Stimulated activated CD8-positive, alpha-beta memory T cell treated with anti-CD3 and anti-CD28 coated beads, Interleukin-7, amount 100 ng/mL, for 1 hour (primary cell): ENCODE measurements at places on chromosomes 11 and 22.

- no peak for DNase-seq
Measured at GRCh38 chr22:25182131-25183110, 17.2 kb upstream of the CRYBB3 start.

GRCh38 chr11:102994105-102994504 lies 38.6 kb upstream of the MMP13 start:
- DNase-seq: no peak

GRCh38 chr11:76236092-76236999 lies 30.0 kb upstream of the WNT11 start:
- no peak for DNase-seq

DNA sequence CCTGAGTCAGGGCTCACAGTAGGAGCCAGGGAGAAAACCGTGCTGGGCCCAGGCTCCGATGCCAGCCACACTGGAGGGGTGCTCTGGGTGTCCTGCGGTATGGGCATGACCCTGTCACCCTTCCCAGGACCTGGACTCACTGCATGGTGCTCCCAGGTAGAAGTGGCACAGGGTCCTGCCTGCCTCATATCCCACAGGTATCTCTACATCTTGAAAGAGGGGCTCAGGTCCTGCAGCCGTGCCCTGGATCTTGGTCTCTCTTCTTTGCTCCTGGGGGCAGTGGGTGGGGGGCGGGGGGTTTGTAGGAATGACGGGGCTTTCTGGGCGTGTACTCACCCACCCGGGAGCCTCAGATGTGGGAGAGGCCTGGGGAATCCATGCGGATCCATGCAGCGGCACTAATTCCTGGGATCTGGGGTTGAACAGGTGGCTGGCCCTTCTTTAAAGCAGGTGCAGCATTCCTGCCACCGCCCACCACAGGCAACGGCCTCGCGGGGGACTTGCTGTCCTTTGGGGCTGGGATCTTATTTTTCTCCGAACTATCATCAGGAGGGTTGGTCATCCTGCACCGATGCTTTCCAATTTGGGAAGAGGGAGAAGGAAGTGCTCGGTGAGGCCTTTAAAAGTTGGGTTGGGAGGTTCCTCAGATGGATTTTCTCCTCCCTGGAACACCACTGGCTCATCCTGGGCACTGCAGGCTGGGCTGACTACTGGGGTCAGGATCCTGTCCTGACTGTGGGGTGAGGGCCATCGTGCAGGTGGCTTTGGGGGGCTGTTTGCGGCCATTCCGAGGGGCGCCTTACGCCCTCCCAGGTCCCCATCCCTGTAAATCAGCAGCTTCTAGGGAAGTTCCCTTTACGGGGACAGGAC lies 886.4 kb downstream of the BRD1 start:
- DNase-seq: no peak

GRCh38 chr11:75583718-75584658 lies 21.9 kb downstream of the SERPINH1 start:
- DNase-seq: no peak

GRCh38 chr22:41377846-41378245 lies 3.9 kb upstream of the TEF start:
- DNase-seq: no peak

GRCh38 chr11:93143800-93144199 lies 54.0 kb downstream of the SLC36A4 start:
- no peak for DNase-seq

- no peak for DNase-seq
Measured at GRCh38 chr11:111633248-111633647, 31.0 kb downstream of the SIK2 start.

DNA sequence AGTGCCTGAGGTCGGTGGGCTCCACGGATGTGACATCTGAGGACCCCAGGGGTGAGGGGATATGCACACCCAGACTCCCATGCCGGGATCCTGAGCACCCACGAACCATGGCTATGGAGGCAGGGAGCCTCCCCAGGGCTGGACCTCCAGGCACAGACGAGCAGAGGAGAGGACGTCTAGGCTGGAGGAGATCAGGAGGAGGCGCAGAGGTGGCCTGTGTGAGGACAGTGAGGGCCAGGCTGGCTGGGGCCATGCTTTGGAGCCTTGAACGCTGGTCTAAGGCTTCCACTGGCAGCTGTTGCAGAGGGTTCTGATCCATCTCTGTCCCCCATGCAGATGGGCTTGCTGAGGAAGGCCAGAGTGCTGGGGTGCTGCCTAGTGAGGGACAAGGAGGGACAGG lies 29.0 kb downstream of the FGF4 start:
- no peak for DNase-seq

GRCh38 chr11:69230856-69231425 lies 63.0 kb upstream of the MYEOV start:
- no peak for DNase-seq

DNA sequence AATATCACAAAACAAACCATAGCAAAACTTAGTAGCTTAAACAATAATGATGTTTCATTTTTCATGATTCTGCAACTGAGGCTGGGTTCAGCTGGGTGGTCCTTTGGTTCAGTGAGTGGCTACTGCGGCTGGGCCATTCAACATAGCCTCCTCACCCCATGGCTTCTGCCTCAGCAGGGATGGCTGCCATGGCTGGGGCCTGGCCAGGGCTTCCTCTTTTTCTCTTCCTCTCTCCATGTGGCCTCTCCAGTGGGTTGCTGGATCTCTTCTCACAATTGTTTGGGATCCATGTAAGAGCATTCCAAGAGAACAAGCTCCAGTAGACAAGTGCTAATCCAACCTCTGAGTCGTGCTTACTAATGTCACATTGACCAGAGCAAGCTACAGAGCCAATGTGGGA lies 248.6 kb upstream of the PLET1 start:
- no peak for DNase-seq

DNA sequence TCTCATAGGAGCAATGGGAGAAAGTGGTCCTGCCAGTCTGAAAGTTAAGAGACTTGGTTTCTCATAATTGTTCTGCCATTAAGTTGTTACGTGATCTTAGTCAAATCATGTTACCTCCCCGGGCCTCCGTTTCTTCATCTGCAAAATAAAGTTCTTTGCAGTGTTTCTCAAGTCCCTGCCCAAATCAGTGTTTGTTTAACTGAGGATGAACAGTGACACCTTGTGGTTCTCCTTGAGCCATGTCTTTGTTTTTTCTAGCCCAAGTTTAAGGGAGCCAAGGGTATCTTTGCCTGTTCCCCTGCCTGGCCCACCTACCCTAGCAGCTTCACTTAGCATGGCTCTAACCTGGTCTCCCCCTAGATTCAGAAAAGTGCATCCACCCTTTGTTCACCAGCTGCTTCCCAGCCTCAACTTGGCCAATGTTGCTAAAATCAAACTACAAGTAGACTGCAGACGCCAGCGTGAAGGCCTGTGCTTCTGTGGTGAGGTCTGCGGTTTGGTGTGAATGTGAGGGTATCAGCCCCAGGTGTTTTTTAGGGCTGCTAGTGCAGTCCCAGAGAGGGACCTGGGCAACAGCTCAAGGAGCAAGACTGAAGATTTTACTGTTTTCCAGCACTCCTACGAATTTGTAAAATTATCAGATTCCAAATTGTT lies 35.5 kb downstream of the FZD4 start:
- DNase-seq: no peak

DNA sequence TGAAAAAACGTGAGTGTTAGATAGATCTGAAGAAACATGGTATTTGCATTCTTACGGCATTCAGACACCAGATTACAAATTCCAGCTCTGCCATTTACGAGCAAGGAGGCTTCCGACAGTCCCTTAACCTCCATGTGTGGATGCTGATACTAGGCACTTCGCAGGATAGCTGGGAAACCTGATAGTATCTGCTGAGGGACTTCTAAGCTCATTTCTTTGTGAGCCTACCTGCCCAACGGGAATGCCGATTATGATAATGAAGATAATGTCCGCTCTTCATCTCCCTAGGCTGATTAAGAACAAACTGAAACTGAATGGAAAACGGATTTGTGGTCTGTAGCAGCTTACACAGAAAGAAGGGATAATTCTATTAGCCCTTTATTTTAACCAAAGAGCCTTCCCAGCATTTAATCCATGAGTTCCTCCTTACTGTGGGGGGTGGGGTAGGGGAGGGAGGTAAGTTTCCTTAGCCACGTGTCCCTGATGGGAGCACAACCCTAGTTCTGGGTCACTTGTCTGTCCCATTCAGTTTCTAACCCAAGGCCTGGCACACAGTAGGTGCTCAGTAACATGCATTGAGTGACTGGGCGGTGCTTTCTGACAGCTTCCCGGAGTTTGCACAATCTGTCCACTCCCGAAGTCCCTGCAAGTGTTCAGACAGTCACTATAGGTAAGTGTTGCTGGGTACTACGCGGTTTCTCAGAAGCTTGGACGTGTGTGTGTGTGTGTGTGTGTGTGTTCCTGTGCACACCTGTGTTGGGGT lies 39.2 kb downstream of the CD6 start:
- DNase-seq: no peak

GRCh38 chr11:119772641-119773415 lies 43.8 kb upstream of the NECTIN1 start:
- no peak for DNase-seq

GRCh38 chr11:35629914-35630313 lies 11.7 kb downstream of the FJX1 start:
- DNase-seq: no peak

DNA sequence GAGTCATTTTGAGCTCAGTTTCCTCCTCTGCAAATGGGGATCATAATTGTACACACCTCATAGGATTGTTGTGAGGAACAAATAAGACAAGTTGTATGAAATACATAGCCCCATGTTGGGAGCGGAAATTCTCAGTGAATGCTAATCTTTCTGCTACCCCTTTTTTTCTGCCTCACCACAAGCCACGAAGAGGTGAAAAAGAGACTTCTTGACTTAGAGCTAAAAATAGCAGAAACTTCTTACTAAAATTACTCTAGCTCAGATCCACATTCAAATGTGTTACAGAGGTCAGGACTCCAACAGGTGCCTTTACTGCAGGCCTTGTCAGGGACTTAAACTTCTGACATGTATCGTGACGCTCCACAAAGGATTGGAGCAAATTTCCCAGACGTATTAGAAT lies 128.5 kb downstream of the MIAT start:
- no peak for DNase-seq

DNA sequence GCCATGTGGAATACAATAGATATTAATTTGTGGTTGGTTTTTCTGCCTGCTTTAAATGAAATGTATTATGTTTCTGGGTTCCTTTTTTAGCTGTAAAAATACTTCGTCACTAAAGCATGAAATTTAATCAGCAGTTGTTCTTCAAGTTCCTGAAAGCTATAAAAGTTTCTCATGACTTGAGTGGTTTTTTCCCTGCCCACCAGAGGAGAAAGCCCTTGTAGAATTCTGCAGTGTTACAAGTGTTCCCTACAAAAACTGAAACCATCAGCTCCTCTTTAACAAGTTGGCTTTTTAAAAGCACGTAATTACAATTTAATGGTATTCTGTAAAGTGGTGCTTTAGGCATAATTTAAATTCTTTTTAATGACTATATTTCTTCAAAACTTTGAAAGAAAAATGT lies 56.2 kb downstream of the PANX1 start:
- DNase-seq: no peak

DNA sequence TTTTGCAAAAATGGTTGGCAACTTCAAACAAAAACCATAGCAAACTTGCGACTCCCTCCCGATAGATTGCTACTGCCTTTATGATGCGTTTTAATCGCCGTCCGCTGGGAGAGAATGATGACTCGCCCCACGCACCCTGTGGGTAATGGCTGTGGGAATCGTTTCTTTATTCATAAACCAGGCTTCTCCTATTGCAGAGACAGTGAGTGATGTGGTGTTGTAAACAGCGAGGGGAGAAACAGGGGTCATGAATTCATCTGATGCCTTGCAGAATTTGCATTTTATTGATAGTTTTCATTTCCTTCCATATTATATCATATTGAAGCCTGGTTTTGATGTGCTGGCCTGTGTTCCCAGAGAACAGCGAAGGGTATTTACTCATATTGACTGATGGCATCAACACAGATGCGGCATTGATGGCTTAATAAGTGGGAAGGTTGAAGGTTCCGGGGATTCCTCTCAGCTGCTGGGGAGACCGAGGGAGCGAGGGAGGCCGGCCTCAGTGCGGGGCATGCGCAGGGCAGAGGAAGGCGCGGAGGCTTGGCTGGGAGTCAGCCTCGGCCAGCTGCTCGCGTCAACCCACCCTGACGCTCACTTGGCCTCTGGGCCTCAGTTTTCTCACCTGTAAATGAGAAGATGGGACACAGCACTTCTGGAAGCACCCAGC lies 41.3 kb downstream of the ARHGAP8 start:
- DNase-seq: no peak

DNA sequence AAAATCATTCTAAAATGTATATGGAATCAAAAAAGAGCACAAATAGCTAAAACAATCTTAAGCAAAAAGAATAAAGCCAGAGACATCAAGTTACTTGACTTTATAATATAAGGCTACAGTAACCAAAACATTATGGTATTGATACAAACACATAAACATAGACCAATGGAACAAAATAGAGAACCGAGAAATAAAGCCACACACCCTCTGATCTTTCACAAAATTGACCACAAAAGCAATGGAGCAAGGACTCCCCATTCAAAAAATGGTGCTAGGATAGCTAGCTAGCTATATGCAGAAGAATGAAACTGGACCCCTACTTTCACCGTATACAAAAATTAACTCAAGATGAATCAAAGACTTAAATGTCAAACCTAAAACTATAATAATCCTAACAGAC lies 43.2 kb downstream of the GLYATL2 start:
- DNase-seq: no peak

GRCh38 chr11:82080160-82080559 lies 653.5 kb downstream of the FAM181B start:
- DNase-seq: no peak

GRCh38 chr11:122096272-122097112 lies 19.5 kb downstream of the BLID start:
- no peak for DNase-seq

DNA sequence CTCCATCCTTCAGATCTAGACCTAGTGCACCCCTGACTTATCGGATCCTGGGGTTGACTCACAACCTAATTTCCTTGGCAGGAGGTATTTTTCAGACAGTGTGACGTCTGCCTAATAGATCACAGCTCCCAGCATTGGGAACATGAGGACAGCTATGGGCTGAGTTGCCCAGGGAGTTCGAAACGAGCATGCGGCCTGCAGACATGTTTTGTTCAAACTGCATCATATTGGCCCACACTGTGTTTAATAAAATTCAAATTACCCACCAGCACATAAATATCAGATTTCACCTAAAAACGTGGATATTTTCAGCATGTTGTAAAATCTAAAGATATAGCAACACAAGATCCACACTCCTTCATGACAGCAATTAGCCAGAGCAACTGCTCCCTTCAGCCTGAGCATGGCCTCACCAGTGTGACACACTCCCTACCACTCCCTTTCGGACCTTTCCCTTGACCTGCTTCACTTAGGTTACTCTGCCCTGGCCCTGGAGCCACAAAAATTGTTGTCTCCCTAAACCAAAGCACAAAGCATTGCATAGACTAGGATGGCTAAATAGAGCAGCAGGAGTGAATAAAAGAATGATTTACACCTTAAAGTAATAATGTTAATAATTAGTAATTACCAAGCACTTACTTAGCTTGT lies 53.6 kb upstream of the USP47 start:
- DNase-seq: no peak

DNA sequence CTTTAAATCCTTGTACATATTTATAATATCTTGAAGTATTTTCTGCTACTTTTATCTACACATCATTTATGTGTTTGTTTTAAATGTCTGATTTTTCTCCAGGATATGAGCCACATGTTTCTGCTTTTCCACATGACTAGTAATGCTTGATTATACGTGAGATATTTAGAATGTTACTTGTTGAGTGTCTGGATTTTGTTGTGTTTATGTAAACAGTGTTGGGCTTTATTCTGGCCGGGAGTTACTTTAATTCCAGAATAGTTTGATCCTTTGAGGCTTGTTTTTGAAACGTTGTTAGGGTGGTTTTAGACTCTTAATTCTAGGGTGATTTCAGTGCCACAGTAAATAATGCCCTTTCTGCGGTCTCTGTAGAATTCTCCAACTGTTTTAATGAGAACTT lies 252.9 kb downstream of the BLID start:
- DNase-seq: no peak
